Breast epithelium (tissue), 4 donors: ENCODE measurements at places on chromosomes 1 and 21.

- DNase-seq: peak; percentile 88
Measured at GRCh38 chr1:205317311-205317917, 4.1 kb downstream of the NUAK2 start.

DNA sequence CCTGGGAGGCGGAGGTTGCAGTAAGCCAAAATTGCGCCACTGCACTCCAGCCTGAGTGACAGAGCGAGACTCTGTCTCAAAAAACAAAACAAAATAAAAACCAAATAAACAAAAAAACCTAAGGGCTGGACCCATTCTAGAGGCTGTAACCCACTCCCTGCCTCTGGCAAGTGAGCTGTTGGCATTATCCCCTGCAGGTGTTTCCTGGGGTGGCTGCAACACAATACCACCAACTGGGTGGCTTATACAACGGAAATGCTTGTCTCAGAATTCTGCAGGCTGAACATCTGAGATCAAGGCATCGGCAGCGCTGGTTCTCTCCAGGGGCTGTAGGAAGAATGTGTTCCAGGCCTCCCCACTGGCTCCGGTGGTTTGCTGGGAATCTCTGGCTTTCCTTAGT, 15.2 kb downstream of the LRRC38 start:
- no peak for DNase-seq

DNA sequence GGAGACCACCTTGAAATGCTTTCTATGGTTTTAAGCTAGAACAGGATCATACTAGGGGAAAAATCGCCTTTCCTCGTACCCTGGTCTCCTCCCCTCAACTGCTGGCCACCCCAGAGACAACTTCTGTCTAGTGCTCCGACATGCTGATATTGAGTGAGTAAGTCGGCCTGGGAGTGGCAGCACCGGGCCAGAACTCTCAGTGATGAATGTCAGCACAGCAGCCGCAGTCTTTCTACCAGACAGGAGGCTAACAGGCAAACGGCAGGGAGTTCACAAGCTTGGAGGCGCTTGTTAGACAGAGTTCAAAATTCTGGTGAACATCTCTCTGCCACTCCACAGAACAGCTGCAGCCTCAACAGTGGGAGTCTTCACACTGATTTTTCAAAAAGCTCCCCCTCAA, 716.9 kb downstream of the ADGRL2 start:
- DNase-seq: peak; percentile 17

DNA sequence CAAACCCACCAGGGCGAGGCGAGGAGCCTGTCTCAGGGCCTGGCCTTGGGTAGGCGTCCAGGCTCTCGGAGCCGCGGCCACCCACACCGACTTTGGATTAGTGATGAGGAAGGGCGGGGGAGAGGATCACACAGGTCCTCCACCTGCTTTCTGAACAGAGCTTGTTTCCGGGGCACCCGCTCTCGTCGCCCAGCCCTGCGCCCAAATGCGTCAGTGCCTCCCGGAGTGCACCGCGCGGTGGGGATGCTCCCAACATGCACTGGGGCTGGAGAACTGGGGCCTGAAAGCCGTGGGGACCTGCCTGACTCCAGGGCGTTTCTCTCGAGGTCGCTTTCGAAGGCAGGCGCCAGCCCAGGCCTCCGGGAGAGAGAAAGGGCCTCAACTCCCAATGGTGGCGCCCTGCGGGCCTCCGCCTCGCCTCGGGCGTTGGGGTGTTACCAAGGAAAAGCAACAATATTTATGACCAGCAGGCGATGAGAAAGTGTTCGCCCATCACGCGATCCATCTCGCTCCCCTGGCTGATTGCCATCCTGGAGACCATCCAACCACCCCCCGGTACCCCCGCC, 8.9 kb upstream of the LHX8 start:
- no peak for DNase-seq

DNA sequence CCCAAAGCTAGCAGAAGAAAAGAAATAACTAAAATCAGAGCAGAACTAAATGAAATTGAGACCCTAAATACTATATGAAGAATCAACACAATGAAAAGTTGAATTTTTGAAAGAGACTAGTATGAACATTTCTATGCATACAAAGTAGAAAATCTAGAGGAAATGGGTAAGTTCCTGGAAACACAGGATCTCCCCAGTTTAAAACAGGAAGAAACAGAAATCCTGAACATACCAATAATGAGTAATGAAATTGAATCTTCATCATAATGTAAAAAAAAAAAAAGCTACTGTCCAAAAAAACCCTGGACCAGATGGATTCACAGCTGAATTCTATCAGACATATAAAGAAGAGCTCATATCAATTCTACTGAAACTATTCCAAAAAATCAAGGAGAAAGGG, 233.5 kb downstream of the PLPP3 start:
- DNase-seq: no peak

DNA sequence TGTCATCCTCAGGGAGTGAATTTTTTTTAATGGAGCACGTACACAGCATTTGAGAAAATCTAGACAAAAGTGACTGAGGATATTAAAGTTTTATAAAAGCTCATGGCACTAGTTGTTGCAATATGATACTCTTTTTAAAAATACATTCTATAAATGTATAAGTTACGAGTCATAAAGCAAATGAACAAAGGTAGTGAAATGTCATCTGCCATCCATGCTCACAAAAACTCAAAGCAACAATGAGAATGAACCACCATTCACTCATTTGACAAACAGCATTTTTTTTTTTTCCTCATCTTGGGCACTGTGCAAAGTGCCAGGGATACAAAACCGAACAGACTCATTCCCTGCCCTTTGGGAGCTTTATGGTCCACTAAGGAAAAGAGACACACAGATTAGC, 38.7 kb downstream of the GPR137B start:
- no peak for DNase-seq

DNA sequence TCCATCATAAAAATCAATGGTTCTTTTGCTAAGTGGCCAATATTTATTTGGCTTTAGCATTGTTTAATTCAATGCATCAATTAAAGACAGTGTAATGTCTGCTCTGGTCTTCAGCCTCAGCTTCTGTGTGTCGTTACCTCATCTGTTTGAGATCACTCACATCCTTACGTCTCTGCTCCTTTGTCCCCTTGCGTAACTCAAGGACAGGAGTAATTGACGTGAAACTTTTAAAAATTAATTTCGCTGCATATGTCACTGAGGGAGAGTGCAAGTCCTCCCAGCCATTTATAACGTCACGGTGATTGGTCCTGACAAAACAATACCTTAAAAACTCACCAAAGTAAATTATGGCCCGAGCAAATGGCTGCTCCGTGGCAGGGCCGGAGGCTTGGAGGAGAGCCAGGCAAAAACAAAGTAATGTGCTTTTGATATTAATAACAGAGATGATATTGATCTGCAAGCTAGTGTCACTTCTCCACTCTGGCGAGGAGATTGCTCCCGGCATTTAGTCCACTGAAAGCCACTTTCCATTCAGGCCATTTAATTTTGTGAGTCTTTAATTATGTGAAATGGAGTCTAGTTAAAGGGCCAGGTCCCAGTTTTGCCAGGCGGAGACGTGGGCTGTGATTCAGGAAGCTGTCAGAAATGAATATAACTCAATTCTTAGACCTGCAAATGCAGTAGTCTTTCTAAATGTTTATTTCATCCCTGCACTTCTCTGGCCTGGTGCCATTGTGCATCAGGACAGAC, 150.9 kb upstream of the POU3F1 start:
- DNase-seq: no peak

DNA sequence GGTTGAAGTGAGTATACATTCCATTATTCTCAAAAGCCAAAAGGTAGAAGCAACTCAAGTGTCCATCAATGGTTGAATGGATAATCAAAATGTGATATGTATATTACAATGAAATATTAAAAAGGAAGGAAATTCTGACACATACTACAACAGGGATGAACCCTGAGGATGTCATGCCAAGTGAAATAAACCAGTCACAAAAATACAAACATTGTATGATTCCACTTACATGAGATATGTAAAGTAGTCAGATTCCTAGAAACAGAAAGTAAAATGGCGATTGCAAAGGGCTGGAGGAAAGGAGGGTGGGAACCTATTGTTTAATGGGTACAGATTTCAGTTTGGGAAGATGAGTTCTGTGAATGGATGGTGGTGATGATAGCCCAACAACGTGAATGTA, 5.8 kb downstream of the SLC44A3 start:
- no peak for DNase-seq

DNA sequence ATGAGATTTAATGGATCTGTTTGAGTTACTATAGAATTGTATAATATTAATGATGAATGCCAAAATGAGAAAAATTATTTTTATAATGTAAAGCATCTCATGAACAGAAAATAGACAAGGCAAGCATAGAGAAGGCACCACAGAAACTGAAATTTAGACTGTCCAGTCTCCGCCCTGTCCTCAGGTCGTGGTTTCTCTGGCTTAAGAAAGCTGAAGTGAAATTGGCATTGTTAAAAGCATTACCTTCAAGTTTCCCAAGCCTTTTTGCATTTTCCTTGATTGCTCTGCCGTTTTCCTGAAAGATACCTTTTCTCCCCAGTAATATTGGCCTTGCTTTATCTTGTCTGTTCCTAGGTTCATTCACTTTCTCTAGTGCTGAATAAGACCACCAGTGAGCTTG, 58.0 kb downstream of the VPS13D start:
- DNase-seq: no peak

- DNase-seq: peak; percentile 63
Measured at GRCh38 chr1:37795340-37796125, 1.9 kb downstream of the MANEAL start.

DNA sequence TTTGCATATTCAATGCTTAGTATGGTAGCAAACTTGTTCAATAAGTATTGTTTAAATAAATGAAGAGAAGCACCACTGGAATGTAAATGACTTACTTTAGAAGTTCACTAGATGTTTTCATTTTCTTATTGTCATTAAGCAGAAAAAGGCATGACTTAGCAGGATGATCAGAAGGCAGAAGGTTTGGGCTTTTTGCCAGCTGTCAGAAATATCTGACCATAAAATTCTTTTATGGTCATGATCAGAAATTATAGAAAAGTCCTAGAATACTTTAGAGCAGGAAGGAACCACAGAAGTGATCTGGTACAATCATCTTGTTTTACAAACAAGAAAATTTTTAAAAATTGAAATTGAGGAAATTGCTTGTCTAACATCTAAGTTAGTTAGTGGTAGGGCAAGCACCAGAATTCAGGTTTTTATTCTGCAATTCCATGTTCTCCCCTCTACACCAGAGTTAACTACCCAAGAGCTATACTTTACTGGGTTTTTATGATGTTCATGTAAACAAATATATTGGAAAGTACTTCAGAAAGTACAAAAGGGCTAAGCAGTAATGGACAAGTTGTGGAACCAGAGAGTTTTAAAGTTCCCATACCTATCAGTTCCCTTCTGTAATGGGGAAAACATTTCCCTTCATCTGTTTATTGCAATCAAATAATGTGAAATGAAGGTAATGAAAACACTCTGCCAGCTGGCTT, 10.1 kb downstream of the FMO5 start:
- no peak for DNase-seq

DNA sequence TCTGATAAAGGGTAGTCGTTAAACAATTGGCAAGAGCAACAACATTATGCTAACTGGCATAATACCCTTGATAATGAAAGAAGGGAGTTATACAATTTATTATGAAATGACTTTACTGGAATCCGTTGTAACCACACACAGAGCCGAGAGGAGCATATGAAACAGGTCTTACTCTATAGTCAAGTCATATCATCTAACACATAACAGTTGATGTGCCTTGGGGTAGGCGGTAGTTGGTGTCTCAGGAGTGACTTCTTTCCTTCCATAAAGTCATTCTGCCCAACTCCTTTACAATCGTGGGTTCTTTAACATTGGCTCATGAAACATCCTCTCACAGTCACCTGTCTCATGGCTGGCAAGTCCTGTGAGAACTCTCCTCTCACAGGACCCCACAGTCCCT, 225.2 kb downstream of the LTN1 start:
- DNase-seq: no peak

- no peak for DNase-seq
Measured at GRCh38 chr1:115620950-115621349, 20.8 kb upstream of the VANGL1 start.
